Nucleus accumbens (tissue), 56 donors: ENCODE measurements at places on chromosomes 13 and 19.

- DNase-seq = no peak
Observed at GRCh38 chr19:661427-662196, 1.4 kb downstream of the RNF126 start.

GRCh38 chr13:104577071-104577815 is 1511.0 kb upstream of the SLC10A2 start:
- no peak for DNase-seq

- DNase-seq = no peak
Observed at GRCh38 chr13:50993934-50994333, 84.3 kb downstream of the RNASEH2B start.

DNA sequence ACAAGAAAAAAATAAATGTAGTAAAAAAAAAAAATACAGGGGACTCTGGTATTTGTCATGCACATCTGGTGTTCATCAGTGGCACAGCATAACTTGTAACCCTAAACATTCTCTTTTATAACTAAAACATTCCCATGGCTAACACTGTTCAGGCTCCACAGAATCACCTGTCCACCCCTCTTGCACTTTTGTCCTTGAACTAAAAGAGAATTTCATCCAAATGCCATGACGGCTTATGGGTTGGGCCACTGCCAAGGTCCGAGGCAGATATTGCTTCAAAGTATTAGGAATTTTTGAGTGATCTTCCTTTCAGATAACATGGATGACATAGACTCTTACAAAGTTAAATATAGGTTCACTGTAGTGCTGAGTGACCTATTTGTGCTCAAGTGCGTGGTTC is 25.7 kb upstream of the SERP2 start:
- DNase-seq = no peak

DNA sequence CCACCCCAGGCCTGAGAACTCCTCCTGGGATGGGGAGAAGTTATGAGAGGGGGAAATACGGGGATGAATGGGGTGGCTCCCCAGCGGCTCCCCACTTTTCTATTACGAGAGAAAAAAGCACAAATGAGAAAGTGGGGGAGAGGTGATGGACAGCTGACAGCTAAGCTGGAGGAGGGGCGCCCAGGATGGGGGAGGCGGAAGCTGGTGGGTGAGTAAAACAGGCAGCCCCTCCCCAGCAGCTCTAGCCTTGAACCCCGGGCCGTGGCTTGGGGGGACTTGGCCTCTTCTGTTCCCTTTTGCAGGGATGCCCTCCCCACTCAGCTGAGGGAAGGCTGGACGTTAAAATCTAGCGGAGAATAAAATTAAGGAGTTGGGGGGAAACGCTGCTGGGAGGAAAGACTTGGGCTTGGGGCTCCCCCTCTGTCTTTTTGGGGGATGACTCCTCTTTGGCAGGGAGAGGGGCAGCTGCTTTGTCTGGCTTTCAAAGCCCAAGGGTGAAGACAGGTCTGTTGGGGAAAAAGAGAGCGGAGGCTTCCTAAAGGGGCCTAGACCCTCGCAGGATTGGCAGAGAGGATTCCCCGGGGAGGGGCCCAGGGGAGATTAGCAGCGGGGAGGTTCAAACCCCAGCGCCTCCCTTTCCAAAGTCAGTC is 1.4 kb upstream of the SAMD1 start:
- no peak for DNase-seq
